ENCODE measurements at places on chromosomes 2 and 18.

DNA sequence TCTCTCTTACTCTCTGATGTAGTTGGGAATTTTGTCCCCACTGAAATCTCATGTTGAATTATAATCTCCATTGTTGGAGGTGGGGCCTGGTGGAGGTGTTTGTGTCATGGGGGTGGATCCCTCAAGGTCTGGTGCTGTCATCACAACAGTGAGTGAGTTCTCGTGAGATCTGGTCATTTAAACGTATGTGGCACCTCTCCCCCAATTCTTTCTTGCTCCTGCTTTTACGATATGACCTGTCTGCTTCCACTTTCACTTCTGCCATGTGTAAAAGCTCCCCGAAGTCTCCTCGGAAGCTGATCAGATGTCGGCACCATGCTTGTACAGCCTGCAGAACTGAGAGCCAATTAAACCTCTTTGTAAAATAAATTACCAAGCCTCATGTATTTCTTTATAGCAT is 337.8 kb upstream of the CDH2 start:
- no peak for DNase-seq

- no peak for DNase-seq
Observed at GRCh38 chr18:76484749-76485387, 10.2 kb downstream of the ZNF516 start.

- DNase-seq, result no peak
Observed at GRCh38 chr18:12255626-12256026, 1.5 kb downstream of the CIDEA start.

DNA sequence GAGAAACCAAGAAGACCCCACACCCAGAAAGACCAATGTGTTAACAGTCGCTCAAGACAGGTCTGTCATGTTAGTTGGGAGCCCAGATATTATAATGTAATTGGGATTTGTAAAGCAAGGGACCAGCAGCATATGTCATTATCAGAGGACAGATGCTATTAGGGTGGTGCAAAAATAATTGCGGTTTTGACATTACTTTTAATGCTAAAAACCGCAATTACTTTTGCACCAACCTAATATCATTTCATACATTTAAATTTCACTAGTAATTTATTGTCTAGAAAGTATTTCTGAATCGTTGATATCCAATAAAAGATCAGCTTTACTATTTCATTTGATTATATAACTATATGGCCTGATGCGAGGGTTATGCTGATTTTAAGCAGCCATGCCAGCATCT is 131.2 kb downstream of the TTN start:
- DNase-seq, result no peak

GRCh38 chr18:57728941-57729511 is 74.1 kb downstream of the ATP8B1 start:
- DNase-seq, result no peak

- DNase-seq, result no peak
Observed at GRCh38 chr2:240986787-240987411, 11.5 kb upstream of the SNED1 start.

- DNase-seq, result no peak
Observed at GRCh38 chr2:164792316-164793170, 49.1 kb downstream of the COBLL1 start.

GRCh38 chr18:76837071-76837470 is 14.7 kb downstream of the ZNF236 start:
- DNase-seq, result no peak

- DNase-seq, result no peak
Observed at GRCh38 chr2:26170795-26171194, 2.1 kb upstream of the GAREM2 start.

DNA sequence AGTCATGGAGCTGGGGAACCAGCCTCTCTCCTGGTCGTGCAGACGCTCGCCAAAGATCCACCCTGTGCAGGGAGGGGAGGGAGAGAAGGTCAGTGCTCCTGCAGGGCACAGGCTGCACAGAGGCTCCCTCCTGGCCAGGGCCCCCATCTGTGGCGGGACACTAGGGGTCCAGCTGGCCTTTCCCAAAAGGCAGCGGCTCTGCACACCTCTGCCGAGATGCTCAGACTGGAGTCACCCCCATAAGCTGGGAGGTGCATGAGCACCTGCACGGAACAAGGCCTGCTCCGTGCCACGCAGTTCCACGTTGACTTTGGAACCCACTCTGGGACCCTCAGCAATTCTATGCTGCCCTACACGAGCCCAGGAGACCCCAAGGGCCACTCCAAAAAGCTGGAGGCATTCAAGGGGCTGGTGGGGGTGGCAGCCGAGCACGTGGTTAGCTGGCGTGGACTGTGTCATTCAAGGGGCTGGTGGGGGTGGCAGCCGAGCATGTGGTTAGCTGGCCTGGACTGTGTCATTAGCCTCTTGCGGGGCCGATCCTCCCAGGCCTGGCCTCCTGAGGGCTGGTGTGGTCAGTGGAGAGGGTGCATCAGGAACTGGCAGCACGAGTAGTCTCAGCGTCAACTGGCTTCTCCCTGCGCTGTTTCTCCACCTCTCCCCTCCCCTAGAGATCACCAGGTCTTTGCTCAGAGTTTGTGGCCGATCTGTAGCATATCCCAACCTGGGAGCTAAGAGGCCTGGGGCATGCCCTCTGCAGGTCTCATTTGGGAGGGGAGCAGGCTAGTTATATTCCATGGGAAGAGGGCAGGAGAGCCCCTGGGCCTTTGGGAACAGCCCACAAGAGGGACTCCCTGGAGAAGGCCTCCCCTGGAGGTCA is 9.8 kb downstream of the SNORC start:
- no peak for DNase-seq

GRCh38 chr2:70947556-70948184 is 12.0 kb downstream of the ATP6V1B1 start:
- peak; percentile 10 for DNase-seq
